ENCODE measurements at places on chromosomes 7 and 10. TPM values are rescaled to one million over a fixed set of nuclear protein-coding genes. Genes with fewer than 3 reads are reported as not detected.
A peak's percentile ranks its signal among the peaks of the same experiment; 100 is the strongest.

GRCh38 chr7:25716421-25716820 is 435.6 kb upstream of the NFE2L3 start:
- no peak overlapping the region for H3K4me3 ChIP-seq
- no peak overlapping the region for H3K27ac ChIP-seq
- H3K27me3 ChIP-seq, result no peaks in the 10 kb centered on the region
- H3K36me3 ChIP-seq, result no peaks in the 10 kb centered on the region
- no peaks in the 10 kb centered on the region for H3K4me1 ChIP-seq
- DNase-seq, result peak; percentile 20

- H3K27me3 ChIP-seq, result no peaks in the 10 kb centered on the region
- no peak overlapping the region for H3K4me3 ChIP-seq
- no peak overlapping the region for H3K27ac ChIP-seq
- no peak for DNase-seq
Measured at GRCh38 chr10:62217683-62218082, 51.0 kb downstream of the RTKN2 start.

DNA sequence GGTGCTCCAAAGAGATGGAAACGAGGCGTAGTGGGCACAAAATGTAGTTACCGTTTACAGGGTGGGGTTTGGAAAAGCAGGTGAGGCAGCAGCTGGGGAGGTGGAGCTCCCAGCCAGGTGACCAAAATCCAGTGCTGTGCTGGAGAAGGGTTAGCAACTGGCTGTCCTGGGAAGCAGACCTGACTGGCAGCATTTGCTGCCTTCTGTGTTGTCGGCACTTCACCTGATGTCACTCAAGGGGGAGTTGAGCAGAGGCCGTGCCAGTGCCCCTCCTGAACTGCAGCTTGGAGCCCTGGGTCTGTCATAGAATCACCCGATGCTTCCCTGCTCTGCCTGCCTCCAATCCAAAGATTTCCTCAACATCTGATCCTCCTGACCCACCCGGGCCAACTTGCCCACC is 12.8 kb downstream of the GCK start:
- peaks cover 13% of the 10 kb centered on the region for H3K4me1 ChIP-seq
- H3K27ac ChIP-seq, result no peak overlapping the region
- H3K27me3 ChIP-seq, result no peaks in the 10 kb centered on the region
- no peak for DNase-seq

- no peak overlapping the region for H3K4me3 ChIP-seq
- no peaks in the 10 kb centered on the region for H3K4me1 ChIP-seq
- H3K27ac ChIP-seq, result no peak overlapping the region
- no peak for DNase-seq
- peaks cover 3% of the 10 kb centered on the region for H3K27me3 ChIP-seq
- no peaks in the 10 kb centered on the region for H3K36me3 ChIP-seq
Measured at GRCh38 chr7:51060536-51060935, 256.1 kb downstream of the COBL start.

GRCh38 chr10:98886686-98887085 is 349.0 kb downstream of the HPSE2 start:
- H3K36me3 ChIP-seq, result no peaks in the 10 kb centered on the region
- no peaks in the 10 kb centered on the region for H3K4me1 ChIP-seq
- no peak overlapping the region for H3K4me3 ChIP-seq
- no peak for DNase-seq

DNA sequence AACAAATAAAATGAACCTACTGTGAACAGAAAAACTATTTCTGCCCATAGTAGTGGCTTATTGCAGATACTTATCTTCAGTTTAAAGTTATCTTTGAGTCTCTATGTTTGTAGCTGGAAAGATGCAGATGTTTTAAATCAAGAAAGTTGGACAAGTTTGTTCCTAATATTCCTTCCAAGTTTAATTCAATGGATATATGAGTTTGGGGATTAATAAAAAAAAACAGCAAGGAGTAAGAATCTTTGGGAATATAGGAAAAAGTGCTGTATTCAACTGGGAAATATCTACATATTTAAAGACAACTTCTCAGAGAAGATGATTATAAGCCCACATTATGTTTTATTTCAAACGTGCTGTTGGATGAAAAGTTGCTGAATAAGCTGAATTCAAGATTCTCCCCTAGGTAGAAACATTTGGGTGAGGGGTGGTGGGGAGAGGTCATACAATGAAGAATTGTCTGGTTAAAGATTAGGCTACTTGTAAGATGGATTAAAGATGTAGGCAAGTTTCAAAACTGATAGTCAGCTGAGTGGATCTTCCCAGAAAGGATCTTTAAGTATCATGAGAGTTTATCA is 1135.2 kb downstream of the CNTNAP2 start:
- H3K36me3 ChIP-seq, result no peaks in the 10 kb centered on the region
- no peak overlapping the region for H3K4me3 ChIP-seq
- no peak for DNase-seq

- H3K27ac ChIP-seq, result no peak overlapping the region
- no peaks in the 10 kb centered on the region for H3K36me3 ChIP-seq
- no peak for DNase-seq
- no peaks in the 10 kb centered on the region for H3K4me1 ChIP-seq
- H3K27me3 ChIP-seq, result no peaks in the 10 kb centered on the region
Measured at GRCh38 chr7:86950360-86950759, 109.1 kb downstream of the ELAPOR2 start.

- H3K27me3 ChIP-seq, result peaks cover 12% of the 10 kb centered on the region
- DNase-seq, result no peak
- H3K4me1 ChIP-seq, result no peaks in the 10 kb centered on the region
- no peak overlapping the region for H3K27ac ChIP-seq
Measured at GRCh38 chr7:64888901-64889685, 14.0 kb upstream of the ZNF273 start.

DNA sequence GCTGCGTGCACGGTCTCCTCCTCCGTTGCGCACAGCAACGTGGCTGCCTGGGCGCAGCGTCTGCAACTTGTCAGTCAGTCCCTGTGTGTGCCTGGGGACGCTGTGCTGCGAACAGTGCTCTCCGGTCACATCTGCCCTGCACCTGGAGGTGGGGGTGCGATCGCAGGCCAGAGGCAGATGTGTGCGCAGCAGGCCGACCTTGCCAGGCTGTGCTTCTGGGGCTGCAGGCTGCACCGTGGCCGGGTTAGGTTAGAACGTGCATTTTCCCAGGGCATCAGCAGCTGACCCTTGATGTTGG is 8.2 kb upstream of the GET4 start:
- DNase-seq, result no peak
- H3K36me3 ChIP-seq, result peaks cover 29% of the 10 kb centered on the region
- no peaks in the 10 kb centered on the region for H3K27me3 ChIP-seq
- H3K27ac ChIP-seq, result no peak overlapping the region
- no peak overlapping the region for H3K4me3 ChIP-seq
- H3K4me1 ChIP-seq, result peaks cover 10% of the 10 kb centered on the region

DNA sequence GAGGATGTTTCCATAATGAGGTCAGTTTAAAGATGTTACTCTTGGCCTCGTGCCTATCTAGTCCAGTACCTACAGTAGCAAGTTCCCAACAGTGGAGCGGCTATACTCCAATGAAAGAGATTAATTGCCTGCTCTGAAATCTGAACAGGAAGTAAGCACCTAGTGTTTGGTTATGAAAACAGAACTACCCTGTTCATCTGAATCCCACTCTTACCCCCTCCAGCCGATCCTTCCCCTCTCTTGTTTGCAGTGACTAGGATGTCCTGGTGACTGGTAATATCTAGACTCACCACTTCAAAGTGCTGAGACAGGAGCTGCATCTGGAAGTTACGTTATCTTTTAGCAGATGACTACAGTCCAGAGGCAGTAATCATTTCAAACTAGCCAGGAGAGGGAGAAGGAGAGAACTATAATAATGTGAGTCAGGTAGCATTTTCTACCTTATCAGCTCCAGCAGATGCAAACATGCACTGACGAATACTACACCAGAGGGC is 666.7 kb upstream of the NRP1 start:
- DNase-seq, result peak; percentile 8
- H3K27me3 ChIP-seq, result no peaks in the 10 kb centered on the region
- no peak overlapping the region for H3K4me3 ChIP-seq
- no peaks in the 10 kb centered on the region for H3K4me1 ChIP-seq
- no peaks in the 10 kb centered on the region for H3K36me3 ChIP-seq

GRCh38 chr10:68997211-68997610 is 8.6 kb downstream of the KIFBP start:
- no peak for DNase-seq
- H3K27me3 ChIP-seq, result no peaks in the 10 kb centered on the region
- H3K4me3 ChIP-seq, result no peak overlapping the region
- no peak overlapping the region for H3K27ac ChIP-seq
- peaks cover 13% of the 10 kb centered on the region for H3K36me3 ChIP-seq

- no peaks in the 10 kb centered on the region for H3K36me3 ChIP-seq
- no peak overlapping the region for H3K4me3 ChIP-seq
- no peak for DNase-seq
- H3K4me1 ChIP-seq, result no peaks in the 10 kb centered on the region
Measured at GRCh38 chr10:108039821-108040584, 875.5 kb upstream of the SORCS1 start.

- peaks cover 33% of the 10 kb centered on the region for H3K4me1 ChIP-seq
- no peaks in the 10 kb centered on the region for H3K27me3 ChIP-seq
- H3K36me3 ChIP-seq, result peaks cover 31% of the 10 kb centered on the region
- H3K4me3 ChIP-seq, result no peak overlapping the region
Measured at GRCh38 chr7:44981035-44981706, 2.4 kb upstream of the MYO1G start.

DNA sequence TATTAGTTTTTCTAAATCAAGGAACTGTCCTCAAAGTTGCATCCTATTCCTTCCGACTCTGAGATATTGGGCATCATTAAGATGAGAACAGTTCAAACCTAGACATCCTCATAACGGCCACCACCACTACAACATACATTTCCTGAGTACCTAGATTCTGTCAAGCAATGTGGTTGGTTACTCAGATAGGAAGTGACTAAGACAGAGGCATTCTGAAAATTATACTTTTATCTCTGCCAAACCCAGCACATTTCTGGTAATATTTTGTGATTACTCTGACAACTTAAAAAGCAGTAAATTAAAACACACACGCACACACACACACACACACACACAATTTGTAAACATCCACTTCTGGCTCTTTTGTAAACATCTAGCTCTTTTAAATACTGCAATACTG is 291.2 kb upstream of the MEOX2 start:
- no peaks in the 10 kb centered on the region for H3K4me1 ChIP-seq
- DNase-seq, result peak; percentile 73
- no peak overlapping the region for H3K27ac ChIP-seq
- no peak overlapping the region for H3K4me3 ChIP-seq

DNA sequence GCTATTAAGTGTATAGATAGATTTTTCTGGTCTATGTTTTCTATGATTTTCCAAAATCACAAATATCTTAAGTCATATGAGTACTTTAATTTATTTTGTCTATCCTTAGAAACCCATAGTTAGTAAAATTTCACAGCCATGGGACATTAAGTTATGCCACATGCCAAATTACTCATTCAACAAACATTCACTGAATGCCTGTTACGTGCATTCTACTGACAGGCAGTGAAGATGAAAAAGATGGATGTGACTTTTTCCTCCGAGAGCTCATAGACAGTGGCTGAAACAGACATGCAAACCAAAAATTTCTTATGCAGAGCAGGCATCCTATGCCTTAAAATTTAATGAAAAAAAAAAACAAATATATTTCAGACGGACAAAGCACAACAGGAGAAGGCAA is 84.9 kb downstream of the CHRM2 start:
- peak; percentile 80 for DNase-seq
- H3K36me3 ChIP-seq, result no peaks in the 10 kb centered on the region
- peaks cover 27% of the 10 kb centered on the region for H3K4me1 ChIP-seq
- H3K27me3 ChIP-seq, result no peaks in the 10 kb centered on the region
- H3K4me3 ChIP-seq, result no peak overlapping the region

GRCh38 chr7:117458977-117459583 is 20.7 kb upstream of the CFTR start:
- H3K27me3 ChIP-seq, result no peaks in the 10 kb centered on the region
- DNase-seq, result peak; percentile 17
- no peak overlapping the region for H3K4me3 ChIP-seq
- no peaks in the 10 kb centered on the region for H3K4me1 ChIP-seq
- no peaks in the 10 kb centered on the region for H3K36me3 ChIP-seq
- H3K27ac ChIP-seq, result no peak overlapping the region

DNA sequence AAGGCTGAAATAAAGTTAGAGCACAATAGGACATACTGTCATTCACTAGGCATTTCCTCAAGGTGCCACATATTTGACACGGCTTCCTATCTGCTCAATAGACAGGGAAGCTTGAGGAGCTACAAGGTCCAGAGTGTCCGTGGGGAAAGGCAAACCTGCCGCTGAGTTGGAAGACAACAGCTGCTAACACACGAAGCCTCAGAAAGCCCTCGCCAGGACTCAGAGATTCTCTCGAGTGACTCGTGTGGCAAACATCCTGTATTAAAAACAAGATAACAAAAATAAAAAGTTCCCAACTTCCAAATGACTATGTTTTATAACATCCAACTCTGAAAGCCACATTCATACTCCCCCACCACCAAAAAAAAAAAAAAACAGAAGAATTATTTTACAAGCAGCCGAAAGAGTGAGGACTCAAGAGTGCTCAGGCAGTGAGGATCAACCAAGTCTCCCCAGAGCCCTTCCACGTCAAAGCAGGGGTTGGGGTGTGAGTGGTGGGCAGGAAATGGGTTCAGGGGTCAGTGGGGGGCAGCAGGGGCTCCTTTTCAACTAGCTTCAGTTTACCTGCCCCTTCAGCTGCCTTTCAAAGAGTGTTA is 67.6 kb downstream of the STK17A start:
- H3K4me3 ChIP-seq, result peak overlapping the region; percentile 19
- peak; percentile 82 for DNase-seq
- peak overlapping the region; percentile 99 for H3K27ac ChIP-seq
- H3K27me3 ChIP-seq, result no peaks in the 10 kb centered on the region

DNA sequence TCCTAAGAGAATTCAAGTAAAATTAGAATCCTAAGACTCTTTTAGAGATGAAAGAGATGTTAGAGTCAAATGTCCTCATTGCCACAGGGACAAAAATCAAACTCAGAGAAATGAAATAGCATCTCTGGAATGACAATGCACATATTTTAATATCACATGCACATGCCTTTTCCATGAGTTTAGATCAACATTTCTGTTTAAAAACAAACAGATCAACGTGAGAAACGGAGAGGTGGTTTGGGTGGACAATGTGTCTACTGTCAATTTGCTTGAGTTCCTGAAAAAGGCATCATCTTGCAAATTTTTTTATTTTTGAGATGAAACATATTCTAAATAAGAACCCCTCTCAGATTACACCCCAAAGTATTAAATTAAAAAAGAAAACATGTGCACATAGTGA is 130.0 kb downstream of the CHRM2 start:
- no peaks in the 10 kb centered on the region for H3K27me3 ChIP-seq
- no peak overlapping the region for H3K27ac ChIP-seq
- H3K4me3 ChIP-seq, result no peak overlapping the region
- peak; percentile 27 for DNase-seq
- no peaks in the 10 kb centered on the region for H3K36me3 ChIP-seq

Gene SNCG
- total RNA-seq, result 3.0 TPM

Gene TDRD1
- not detected for total RNA-seq

Gene PLAU
- 81.2 TPM for total RNA-seq

Gene EPHB6
- 15.7 TPM for total RNA-seq

Gene FAM25C
- not detected for total RNA-seq

Gene MOGAT3
- total RNA-seq, result not detected

Data from astrocyte (in vitro differentiated cells and primary cell).